HFF-Myc (cell line): ENCODE measurements at places on chromosomes 7 and 10.

DNA sequence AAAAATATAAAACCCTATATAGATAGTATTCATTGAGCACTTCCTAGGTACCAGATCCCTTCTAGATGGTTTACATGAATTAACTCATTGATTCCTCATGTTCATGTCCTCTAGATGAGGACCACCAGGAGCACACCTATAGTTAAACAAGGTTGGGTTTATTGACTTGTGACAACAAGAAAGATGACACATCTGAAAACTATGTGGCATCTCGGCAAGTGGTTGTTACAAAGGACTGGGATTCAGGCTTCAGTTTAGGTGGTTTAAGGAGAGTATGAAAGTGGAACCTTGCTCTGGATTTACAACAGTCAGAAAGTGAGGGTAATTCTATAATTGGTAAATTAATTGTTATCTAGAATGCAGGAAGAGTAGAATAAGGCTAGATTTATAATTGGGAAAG is 99.0 kb upstream of the PHF14 start:
- DNase-seq: no peak

DNA sequence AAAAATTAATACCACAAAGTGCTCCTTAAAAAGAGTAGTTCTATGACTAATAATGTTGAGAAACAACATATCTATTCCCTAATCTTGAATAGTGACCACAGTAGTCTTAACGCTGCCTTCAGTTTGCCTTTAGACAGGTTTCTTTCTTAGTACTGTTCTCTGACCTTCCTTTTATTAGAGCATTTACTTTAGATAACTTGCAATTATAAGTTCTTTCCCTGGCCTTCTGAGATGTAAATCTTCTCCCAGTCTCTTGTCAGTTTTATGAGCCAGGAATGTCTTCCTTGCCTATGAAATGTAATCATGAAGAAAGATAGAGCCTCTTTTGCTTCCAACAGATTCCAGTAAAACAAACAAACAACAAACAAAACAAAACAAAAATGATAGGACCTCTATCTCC is 1119.8 kb upstream of the LRRTM3 start:
- DNase-seq: no peak

- DNase-seq: no peak
Observed at GRCh38 chr10:74081192-74081803, 69.3 kb downstream of the AP3M1 start.

DNA sequence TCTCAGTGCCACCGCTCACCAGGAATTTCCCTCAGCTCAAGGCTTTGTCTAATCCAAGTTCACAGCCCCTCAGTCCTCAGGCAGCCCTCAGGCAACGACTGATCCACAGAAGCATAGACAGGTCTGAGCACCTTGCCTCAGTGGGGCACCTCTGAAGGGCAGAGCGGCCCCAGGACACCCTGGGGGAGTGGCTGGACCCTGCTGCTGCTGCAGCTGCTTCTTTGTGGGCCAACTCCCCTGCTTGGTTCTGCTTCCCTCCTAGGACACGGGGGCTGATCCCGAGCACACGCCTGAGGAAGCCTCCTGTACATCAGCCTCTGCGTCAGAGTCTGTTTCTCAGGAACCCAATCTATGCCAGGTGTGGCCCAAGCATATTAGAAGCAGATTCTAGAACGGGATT is 16.2 kb downstream of the CUZD1 start:
- no peak for DNase-seq
